Uterus (tissue), 4 donors: ENCODE measurements at places on chromosomes 11 and 22. TPM values are rescaled to one million over a fixed set of nuclear protein-coding genes. Genes with fewer than 3 reads are reported as not detected.

Gene APOL6
- 5.3 TPM for total RNA-seq

- no peaks in the 10 kb centered on the region for H3K27me3 ChIP-seq
- no peak overlapping the region for H3K27ac ChIP-seq
- H3K4me3 ChIP-seq, result no peak overlapping the region
These were observed 2.6 kb downstream of the MS4A3 start for GRCh38 chr11:60059052-60059451.

- H3K4me3 ChIP-seq, result no peak overlapping the region
- H3K27ac ChIP-seq, result no peak overlapping the region
- H3K27me3 ChIP-seq, result no peaks in the 10 kb centered on the region
These were observed 3.4 kb upstream of the A4GALT start for GRCh38 chr22:42724062-42724461.

DNA sequence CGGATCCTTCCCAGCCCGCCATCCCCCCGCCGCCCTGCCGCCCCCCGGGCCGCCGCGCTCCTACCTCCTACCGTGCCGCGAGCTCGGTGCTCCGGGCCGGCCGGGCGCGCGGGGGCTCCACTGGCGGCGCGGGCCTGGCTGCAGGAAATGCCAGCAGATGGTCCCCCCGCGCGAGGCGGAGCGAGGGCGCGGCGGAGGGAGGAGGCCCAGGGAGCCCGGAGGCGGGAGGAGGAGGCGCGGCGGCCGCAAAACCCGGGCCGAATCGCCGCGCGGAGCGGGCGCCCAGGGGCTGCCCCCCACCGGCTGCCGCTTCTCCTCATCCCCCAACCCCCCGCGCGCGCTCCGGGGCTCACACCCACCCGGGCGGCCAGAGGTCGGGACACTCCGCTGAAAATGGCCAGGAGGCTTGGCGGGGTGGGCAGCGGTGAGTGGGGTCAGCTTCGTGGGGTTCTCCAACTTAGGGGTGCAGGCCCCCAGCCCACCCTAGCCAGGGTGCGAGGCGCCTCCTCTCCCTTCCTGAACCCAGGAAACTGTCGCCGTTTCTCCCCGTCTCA, at the start of gene OSBPL5:
Gene OSBPL5 (minus strand): TSS at position 159 of the 554 bp plus-strand sequence. CDS start 36,162 bp downstream, outside the sequence.
- H3K36me3 ChIP-seq, result no peaks in the 10 kb centered on the region
- no peaks in the 10 kb centered on the region for H3K27me3 ChIP-seq
- H3K4me3 ChIP-seq, result peak within 1 kb of the TSS; percentile 64
- DNase-seq, result peak; percentile 82
- peaks cover 25% of the 10 kb centered on the region for H3K4me1 ChIP-seq

DNA sequence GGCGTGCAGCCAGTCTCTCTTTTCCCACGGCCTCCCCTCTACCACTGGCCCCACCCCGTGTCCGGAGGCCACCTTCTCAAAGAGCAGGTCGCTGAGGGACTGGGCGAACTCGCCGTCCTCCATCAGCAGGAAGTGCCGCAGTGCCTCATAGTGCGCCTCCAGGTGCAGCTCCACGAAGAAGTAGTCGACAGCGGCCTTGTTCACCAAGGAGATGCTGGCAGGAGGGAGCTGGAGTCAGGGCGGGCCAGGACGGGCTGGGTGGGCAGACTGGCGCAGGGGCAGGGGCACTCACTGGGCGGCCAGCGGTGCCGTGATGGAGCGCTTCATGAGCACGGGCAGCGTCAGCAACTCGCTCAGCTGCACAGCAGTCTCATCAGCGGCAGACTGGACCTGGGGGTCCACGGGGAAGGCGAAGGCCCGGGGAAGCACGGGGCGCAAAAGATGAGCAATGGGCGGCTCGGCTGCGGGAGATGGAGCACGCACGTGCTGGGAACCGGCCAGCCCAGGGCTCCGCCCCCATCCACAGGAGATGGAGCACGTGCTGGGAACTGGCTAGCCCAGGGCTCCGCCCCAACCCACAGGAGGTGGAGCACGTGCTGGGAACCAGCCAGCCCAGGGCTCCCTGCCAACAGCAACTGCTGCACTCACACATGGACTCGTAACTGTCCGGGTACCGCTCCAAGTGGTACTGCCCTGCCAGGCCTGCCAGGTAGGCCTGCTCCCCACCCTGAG, 18.4 kb downstream of the SELENOO start:
- H3K36me3 ChIP-seq, result no peaks in the 10 kb centered on the region
- no peaks in the 10 kb centered on the region for H3K27me3 ChIP-seq
- H3K27ac ChIP-seq, result no peak overlapping the region

Gene RAB39A
- 0.26 TPM for total RNA-seq

- H3K36me3 ChIP-seq, result no peaks in the 10 kb centered on the region
- H3K27ac ChIP-seq, result no peak overlapping the region
- no peak for DNase-seq
- no peak overlapping the region for H3K4me3 ChIP-seq
These were observed 266.3 kb downstream of the DDX10 start for GRCh38 chr11:108931168-108931567.

Gene HIC2
- total RNA-seq, result 0.26 TPM

- no peaks in the 10 kb centered on the region for H3K36me3 ChIP-seq
- H3K27ac ChIP-seq, result no peak overlapping the region
- H3K4me3 ChIP-seq, result no peak overlapping the region
- no peak for DNase-seq
These were observed 125.0 kb downstream of the ABTB2 start for GRCh38 chr11:34232807-34233206.

DNA sequence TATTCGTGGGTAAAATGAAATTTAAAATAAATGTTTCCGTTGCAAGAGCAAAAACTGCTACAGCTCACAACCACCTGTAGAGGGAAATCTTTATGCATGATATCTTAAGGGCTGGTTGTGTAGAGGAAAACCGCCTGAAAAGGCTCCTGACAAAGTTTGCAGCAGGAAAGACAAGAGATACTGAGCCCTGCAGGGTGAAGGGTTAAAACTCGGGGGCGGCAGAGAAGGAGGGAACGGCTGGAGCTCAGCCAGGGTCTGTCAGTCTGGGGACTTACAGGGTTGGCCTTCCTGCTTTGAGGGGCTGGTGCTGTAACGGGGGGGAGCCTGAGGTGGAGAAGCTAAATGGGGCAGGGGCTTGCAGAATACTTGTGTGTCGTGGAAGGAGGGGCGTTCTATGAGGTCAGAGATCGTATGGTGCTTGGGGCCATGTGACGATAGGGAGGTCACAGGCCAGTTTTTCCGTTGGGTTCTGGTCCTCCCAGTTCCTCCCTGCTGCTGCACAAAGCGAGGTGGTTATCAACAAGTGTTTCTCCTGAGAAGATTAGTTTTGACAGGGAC, 122.9 kb upstream of the HSD17B12 start:
- no peak for DNase-seq
- H3K4me3 ChIP-seq, result no peak overlapping the region
- H3K27ac ChIP-seq, result no peak overlapping the region
- no peaks in the 10 kb centered on the region for H3K36me3 ChIP-seq

DNA sequence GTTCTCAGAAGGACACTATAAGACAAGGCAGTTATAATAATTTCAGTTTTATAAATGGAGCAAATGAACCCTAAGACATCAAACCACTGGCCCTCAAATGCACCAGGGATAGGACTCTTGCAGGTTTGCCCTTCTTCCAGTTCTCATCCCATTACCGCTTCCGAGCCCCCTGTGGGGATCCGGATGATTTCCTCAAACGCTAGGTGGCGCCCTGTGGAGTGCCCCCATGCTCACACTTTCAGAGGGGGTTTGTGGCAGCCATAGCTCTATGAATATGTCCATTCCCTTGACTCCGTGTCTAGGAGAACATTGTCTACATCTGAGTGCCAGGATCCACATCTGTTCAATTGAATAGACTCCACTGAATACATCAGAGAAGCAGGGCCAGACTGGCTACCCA, 816.3 kb downstream of the NTM start:
- no peaks in the 10 kb centered on the region for H3K36me3 ChIP-seq
- H3K27me3 ChIP-seq, result no peaks in the 10 kb centered on the region
- DNase-seq, result no peak
- no peaks in the 10 kb centered on the region for H3K4me1 ChIP-seq
- H3K27ac ChIP-seq, result no peak overlapping the region

Gene NCAM1
- total RNA-seq, result 54.4 TPM

Gene EPS8L2
- total RNA-seq, result 52.8 TPM

Gene SCGB1D2
- total RNA-seq, result not detected

Gene LRRN4CL
- total RNA-seq, result 36.2 TPM

DNA sequence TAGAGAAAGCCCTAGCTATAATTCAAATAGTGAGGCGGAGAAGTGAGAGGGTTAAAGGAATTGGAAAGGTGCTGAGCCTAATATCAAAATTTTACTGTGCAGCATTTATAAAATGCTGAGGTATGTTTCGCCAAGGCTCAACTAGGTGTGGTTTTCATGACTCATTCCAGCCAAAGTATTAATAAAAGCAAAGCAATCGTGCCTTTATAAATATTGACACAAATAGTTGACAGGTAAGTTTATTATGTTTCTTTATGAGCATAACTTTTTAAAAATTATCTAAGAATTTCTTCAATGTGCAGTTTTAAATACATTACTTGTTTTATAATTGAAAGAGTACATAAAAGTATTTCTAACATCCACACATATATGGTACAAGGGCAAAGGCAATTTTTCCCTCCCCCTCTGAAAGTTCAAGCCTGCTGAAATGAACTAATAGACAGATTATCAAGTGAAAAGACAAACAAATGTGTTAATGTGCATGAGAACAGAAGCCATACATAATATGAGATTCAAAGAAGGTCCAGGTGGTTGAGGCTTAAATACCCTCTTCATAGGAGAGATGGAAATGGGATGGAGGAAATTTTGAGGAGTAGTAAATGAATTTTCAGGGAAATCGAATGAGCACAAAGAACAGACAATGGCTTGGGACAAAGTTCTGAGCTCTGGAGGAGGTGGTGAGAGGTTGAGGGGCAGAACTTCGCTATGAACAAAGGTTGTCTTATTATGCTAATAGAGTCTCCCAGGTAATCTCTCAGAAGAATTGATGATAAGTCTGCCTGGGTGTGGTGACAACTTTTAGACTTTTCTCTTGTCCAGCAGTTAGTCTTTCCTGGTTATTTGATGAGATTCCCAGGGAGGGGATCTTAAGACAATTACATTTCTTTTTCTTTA, 326.5 kb downstream of the BUD13 start:
- no peak for DNase-seq
- no peaks in the 10 kb centered on the region for H3K27me3 ChIP-seq
- H3K27ac ChIP-seq, result no peak overlapping the region
- no peaks in the 10 kb centered on the region for H3K36me3 ChIP-seq
- H3K4me1 ChIP-seq, result no peaks in the 10 kb centered on the region
- no peak overlapping the region for H3K4me3 ChIP-seq

DNA sequence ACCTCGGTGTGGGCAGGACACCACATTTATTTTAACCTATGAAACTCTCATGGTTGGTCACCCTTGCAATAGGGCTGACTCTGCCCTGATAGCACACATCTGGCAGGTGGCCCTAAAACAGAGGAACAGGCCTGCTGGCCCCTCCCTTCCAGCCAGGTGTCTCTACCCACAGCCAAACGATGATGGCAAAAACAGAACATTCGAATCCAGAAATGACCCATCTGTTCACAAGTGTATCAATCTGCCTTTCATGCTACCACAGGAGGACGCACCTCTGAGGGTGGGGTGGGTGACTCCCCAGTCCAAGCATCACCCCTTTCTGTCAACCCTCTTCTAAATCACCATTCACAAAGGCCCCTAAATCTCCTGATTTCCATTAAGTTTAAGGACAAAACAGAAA, 118.1 kb downstream of the ETS1 start:
- no peaks in the 10 kb centered on the region for H3K4me1 ChIP-seq
- H3K4me3 ChIP-seq, result no peak overlapping the region
- no peaks in the 10 kb centered on the region for H3K36me3 ChIP-seq
- H3K27me3 ChIP-seq, result no peaks in the 10 kb centered on the region
- DNase-seq, result no peak
- H3K27ac ChIP-seq, result peak overlapping the region; percentile 65

DNA sequence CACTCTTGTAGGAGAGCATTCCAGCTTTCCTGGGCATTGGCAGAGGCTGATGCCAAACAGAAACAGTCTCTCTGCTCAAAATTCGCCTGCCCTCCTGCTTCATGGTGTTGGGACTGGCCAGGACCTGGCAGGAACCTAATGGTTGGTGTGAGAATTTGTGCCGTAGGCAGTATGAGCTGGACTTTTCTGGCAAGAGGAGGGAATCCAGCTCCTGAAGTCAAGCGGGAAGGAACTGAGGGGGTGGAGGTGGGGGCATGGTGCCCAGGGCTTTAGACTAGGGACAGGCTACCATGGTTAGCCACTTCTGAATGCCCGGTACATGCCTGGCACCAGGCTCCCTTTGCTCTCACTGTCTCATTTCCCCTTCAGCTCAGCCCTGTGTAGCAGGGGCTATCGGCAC, 6.9 kb upstream of the TOMM22 start:
- no peaks in the 10 kb centered on the region for H3K4me1 ChIP-seq
- no peaks in the 10 kb centered on the region for H3K36me3 ChIP-seq
- no peak overlapping the region for H3K4me3 ChIP-seq
- H3K27ac ChIP-seq, result no peak overlapping the region

GRCh38 chr11:126113012-126113411, 50.3 kb upstream of the CDON start:
- no peaks in the 10 kb centered on the region for H3K27me3 ChIP-seq
- H3K36me3 ChIP-seq, result no peaks in the 10 kb centered on the region
- peak overlapping the region; percentile 68 for H3K27ac ChIP-seq

Gene TMEM191B
- total RNA-seq, result 2.6 TPM

Gene UQCC3
- total RNA-seq, result 0.51 TPM

DNA sequence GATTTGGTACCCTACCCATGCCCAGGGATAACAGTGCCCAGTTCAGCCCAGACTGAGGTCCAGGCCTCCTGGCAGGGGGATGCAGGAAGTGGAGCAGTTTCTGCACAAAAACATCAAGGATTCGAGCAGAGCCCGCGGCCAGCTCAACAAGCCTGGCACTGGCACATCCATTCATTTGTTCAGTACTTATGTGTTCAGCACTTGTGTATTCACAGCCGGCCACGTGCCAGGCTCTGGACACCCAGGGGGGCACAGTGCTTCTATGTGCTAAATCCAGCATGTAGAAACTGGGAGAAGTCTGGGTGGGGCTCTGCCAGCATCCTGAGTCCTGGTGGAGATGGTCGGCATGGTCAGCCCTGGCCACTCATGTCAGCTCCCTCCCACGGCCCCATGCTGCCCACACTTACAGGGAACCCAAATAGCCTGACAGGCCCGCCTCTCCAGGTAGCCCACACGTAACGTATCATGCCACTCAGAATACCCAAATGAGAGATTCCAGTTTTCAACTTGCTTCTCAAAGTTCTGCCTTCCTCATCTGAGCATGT, 28.5 kb downstream of the LINC01488 start:
- no peaks in the 10 kb centered on the region for H3K4me1 ChIP-seq
- no peak for DNase-seq
- no peak overlapping the region for H3K27ac ChIP-seq
- no peaks in the 10 kb centered on the region for H3K36me3 ChIP-seq

Gene POLD4
- 13.3 TPM for total RNA-seq

DNA sequence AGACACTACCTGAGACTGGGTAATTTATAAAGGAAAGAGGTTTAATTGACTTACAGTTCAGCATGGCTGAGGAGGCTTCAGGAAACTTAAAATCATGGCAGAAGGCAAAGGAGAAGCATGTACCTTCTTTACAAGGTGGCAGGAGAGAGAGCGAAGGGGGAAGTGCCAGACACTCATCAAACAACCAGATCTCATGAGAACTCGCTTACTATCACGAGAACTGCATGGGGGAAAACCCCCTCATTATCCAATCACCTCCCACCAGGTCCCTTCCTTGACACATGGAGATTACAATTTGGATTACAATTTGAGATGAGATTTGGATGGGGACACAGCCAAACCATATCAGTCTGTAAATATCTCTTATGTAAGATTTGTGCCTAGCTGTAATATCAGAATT, 50.9 kb upstream of the ATXN10 start:
- H3K4me3 ChIP-seq, result no peak overlapping the region
- no peaks in the 10 kb centered on the region for H3K4me1 ChIP-seq
- no peak for DNase-seq
- H3K27me3 ChIP-seq, result no peaks in the 10 kb centered on the region
- H3K27ac ChIP-seq, result no peak overlapping the region
- H3K36me3 ChIP-seq, result no peaks in the 10 kb centered on the region

Gene PTGDR2
- total RNA-seq, result 0.49 TPM
